ENCODE measurements at places on chromosomes 1 and 21.

DNA sequence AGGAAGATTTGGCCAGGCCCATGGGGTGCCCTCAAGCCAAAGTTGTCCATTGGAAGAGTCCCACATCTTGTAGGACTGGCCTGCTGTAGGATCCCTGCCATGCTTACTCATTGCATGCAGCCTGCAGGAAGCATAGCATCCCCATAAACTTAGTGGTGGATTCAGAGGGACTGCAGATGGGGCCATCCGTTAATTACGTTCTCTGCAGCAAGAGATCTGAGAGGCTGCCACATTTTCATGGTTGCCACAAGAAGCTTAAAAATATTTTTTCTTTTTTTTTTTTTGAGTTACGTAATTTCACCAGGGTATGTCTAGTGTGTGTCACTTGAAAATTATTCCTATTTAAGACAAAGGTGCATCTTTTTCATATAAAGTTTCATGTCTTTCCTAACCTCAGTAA, 329.7 kb upstream of the USP24 start:
- DNase-seq = no peak

DNA sequence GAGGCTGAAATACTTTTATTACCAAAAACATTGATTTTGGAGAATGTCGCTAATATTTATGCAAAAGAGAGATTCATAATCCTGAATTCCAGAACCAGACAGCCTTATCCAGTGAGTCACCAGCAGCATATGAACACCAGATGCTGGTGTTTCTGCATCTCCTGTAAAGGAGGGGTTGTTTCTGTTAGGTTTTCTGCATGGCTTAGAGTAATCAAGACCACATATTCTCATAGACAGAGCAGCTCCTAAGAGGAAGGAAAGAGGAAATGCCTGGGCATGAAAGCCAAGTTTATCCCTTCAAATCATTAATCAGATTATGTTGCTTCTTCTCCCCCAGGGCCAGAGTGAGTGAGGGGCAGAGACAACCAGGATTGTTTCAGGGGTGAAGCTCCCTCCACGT, 86.2 kb downstream of the NGF start:
- no peak for DNase-seq

GRCh38 chr1:97461782-97462181, 459.1 kb downstream of the DPYD start:
- DNase-seq = peak; percentile 4

GRCh38 chr21:38905328-38905727, 99.6 kb downstream of the ETS2 start:
- DNase-seq = no peak

DNA sequence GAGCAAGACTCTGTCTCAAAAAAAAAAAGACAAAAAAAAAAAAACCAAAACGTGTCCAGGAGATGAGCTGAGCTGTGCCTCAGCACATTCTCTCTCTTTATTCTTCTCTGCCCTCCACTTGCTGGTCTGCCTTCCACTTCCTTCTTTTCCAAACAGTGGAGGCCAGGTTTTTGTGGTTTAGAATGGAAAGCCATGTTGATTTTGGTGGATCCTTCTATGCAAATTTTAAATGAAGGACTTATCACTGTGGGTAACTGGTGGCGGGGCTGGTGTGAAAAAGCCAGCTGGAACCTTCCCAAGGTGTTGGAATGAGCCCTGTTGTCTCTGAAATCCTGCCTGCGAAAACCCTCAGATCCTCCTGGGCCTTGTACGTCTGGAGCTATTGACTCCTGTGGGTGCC, 61.9 kb downstream of the PTPRU start:
- no peak for DNase-seq

- no peak for DNase-seq
These were observed 228.2 kb downstream of the GRIK3 start for GRCh38 chr1:36805979-36806640.

GRCh38 chr1:181028615-181029014, 5.2 kb upstream of the MR1 start:
- DNase-seq = no peak

GRCh38 chr1:36951292-36951750, 83.0 kb downstream of the GRIK3 start:
- no peak for DNase-seq

DNA sequence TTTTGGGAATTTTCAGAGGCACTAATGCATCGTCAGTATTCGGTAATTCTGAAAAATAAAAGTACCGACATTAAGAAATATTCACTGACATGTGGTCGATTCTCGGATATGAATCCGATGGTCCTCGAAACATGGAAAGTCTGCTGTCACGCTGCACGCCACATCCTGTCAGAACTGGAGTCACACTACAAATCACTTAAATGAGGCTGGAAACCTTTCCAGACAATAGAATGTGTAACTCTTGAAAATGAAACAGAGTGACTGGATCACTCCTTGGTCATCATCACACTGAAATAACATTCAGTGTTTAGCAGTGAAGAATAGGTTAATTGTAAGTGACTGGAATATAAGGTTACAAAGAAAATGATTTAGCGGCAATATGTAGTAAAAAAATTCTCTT, 620.1 kb upstream of the ADAMTS5 start:
- no peak for DNase-seq

DNA sequence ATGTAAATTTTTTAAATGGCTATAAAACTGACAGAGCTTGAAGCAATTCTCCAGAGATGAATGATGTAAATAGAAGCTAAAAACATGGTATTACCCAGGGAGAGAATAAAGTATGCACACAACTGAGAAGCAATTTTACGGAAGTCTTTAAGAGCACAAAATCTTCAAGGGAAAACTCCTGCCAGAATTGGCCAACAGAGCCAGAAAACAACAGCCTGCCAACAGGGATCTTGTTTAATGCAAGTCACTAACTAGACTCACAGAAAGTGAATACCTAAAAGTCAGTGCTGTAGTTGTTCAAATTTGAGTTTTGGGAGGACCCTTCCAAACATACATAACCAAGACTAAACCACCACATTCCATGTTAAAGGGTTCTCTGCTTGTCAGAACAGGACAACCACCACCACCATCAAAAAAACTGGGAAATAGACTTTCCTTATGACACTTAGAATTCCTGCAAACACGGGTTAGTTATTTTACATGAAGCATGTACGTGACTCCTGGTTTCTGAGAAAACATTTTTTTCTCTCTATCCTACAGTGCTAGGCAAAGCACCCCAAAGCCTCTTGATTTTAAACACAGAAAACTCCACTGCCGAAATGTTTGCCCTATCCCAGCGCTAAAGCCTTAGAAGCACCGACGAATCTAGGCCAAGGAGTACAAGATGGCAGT, 1.6 kb downstream of the EPS15 start:
- DNase-seq = no peak

GRCh38 chr1:182599339-182599738, 4.8 kb downstream of the RGS16 start:
- DNase-seq = no peak

- no peak for DNase-seq
These were observed 1.9 kb downstream of the TMEM53 start for GRCh38 chr1:44672254-44672955.

GRCh38 chr1:156801409-156802121, 15.1 kb downstream of the SH2D2A start:
- no peak for DNase-seq

- DNase-seq = no peak
These were observed 23.2 kb downstream of the CDC42 start for GRCh38 chr1:22075718-22076117.

- DNase-seq = no peak
These were observed 21.6 kb downstream of the RAB3GAP2 start for GRCh38 chr1:220250681-220251080.

- DNase-seq = no peak
These were observed 92.7 kb downstream of the LEPR start for GRCh38 chr1:65512967-65513780.

- DNase-seq = no peak
These were observed 848 bp upstream of the APOBEC4 start for GRCh38 chr1:183653876-183654451.

- no peak for DNase-seq
These were observed 19.7 kb upstream of the ID3 start for GRCh38 chr1:23578997-23579363.

- DNase-seq = no peak
These were observed 29.0 kb downstream of the PTAFR start for GRCh38 chr1:28147264-28148094.

DNA sequence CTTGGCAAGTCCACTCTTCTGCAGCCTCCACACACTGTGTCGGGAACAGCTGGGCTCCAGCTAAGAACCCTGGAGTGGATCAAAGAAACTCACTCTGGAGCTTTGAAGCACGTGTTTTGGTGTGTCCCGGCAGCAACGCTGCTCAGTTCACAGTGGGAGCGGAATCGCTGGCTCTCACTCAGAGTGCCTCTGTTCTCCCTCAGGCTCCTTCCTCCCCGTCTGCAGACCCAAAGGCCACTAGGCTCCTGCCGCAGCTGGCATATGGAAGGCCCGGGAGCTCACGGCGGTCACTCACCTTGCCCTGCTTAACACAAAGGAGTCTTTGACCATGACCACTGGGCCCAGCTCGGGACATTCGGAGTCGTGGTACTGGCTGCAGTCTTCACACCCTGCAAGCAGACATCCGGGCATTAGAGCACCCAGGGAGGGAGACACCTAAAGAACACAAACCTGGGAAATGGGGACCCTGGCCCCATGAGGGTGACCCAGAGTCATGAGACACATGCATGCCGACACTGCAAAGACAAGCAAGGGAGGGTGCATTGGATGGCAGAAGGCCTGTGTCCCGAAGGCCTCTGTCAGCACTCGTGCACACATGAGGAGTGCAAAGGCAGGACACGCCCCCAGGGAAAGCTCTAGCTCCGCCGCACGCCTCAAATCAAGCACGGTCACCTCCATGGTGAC, 19.7 kb downstream of the PRDM15 start:
- no peak for DNase-seq
